A172 (cell line): ENCODE measurements at places on chromosomes 3 and 15.

DNA sequence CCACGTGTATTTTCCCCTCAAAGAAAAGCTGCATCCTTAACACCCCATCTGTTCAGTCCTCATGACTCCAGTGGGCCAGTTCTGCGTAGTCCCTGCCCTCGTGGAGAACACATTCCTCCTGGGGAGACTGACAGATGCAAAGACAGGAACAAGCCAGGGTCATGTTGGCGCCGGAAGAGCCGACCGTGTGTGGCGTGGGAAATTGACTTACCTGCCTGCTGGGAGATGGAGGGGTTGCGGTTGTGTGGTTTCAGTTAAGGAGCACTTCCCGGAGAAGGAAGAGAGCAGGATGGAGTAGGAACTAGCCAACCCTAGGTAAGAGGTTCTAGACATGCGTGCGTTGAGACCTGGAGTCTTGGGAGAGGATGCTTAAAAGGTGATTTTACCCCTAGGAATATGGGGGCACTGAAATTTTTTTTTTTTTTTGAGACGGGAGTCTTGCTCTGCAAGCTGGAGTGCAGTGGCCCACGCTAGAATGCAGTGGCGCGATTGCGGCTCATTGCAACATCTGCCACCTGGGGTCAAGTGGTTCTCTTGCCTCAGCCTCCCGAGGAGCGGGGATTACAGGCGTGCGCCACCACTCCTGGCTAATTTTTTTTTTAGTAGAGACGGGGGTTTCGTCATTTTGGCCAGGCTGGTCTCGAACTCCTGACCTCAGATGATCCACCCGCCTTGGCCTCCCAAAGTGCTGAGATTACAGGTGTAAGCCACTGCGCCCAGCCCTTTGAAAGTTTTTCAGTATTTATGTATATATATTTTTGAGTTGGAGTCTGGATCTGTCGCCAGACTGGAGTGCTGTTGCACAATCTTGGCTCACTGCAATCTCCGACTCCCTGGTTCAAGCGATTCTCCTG is 1.4 kb downstream of the VHL start:
- no peak for DNase-seq

- DNase-seq: peak; percentile 73
These were observed 4.8 kb downstream of the PAQR9 start for GRCh38 chr3:142958707-142959106.

DNA sequence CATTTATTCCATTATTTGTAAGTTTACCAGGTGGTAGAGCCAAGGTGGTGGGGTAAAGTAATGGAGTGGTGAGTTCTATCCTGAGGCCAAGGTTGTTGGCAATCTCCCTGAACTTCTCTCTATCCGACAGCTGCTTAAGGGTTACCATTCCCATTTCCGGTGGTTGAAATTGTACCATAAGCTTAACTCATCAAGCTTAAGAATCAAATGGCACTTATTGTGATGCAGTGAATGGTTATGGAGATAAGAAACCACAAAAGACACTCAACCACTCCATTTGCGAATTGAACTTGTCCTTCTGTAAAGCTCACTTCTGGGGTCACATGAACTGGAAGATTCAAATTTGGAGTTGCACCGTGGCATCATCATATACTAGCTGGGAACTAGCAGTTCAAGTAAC is 287.4 kb upstream of the SLCO3A1 start:
- no peak for DNase-seq

DNA sequence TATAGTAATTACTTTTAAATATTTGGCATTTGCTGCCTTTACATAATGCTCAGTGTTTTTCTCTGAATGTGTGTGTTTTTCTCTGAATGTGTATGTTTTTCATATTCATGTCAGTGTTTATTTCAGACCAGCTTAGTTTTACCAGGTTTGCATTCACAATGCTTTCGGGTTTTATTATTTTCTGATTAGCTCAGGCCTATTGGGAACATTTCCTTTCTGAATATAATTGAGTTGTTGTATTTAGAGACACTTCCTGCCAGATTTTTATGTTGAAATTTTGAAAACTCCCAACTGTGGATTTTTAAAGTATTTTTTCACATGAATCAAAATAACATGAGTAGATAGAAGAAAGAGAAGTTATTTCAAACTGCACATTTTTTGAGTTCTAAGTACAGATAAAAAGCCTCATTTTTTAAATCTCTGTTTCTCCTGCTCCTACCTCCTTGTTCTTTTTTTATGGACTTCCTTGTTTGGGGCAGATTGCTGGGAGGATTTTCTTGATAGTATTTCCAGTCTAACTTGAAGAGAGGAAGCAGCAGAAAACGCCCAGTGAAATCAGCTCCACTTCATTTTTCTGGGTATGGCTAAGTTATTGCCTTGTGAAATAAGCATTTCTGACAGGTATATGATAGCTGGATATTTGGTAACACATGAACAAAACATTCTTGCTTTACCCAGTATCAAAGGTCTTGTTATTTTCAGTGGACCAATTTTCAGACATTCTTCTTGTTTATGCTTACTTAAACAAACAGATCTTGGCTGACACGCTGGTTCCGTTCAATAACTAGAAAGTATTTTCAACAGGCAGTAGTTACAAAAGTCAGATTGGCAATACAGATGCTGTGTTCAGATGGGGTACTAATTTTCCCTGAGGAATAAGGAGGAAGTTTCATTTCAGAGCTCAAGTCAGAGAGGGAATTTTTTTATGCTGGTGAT is 70.7 kb downstream of the RIOX2 start:
- no peak for DNase-seq

GRCh38 chr3:5136919-5137429 is 14.9 kb downstream of the ARL8B start:
- DNase-seq: no peak
